Epithelial cell of proximal tubule (primary cell): ENCODE measurements at places on chromosomes 12 and 14. TPM values are rescaled to one million over a fixed set of nuclear protein-coding genes. Genes with fewer than 3 reads are reported as not detected.
A peak's percentile ranks its signal among the peaks of the same experiment; 100 is the strongest.

DNA sequence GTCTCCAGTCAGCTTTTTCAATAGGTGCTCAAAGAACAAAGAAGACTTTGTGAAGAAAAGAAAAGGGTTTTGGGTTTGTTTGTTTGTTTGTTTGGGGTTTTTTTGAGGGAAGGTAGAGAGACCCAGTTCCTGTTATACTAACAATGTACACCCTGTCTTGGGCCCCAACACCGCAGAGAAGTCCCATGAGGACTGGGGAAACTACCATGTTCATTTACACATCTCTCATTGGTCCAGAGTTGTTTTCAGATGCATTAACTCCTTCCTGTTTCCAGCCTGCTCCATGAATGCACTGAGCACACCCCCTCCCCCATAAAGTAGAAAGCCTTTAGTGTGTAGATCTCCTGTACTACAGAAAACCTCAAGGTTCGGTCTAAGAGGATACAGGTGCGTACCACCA is 51.1 kb upstream of the SLC8A3 start:
- no peak for DNase-seq

The PMCH gene
- total RNA-seq = not detected in 2 replicates

- DNase-seq = no peak
These were observed 56.8 kb downstream of the GNG2 start for GRCh38 chr14:51917193-51917592.

The ARHGAP5 gene
- total RNA-seq = 26.4 and 45.7 TPM in 2 replicates

DNA sequence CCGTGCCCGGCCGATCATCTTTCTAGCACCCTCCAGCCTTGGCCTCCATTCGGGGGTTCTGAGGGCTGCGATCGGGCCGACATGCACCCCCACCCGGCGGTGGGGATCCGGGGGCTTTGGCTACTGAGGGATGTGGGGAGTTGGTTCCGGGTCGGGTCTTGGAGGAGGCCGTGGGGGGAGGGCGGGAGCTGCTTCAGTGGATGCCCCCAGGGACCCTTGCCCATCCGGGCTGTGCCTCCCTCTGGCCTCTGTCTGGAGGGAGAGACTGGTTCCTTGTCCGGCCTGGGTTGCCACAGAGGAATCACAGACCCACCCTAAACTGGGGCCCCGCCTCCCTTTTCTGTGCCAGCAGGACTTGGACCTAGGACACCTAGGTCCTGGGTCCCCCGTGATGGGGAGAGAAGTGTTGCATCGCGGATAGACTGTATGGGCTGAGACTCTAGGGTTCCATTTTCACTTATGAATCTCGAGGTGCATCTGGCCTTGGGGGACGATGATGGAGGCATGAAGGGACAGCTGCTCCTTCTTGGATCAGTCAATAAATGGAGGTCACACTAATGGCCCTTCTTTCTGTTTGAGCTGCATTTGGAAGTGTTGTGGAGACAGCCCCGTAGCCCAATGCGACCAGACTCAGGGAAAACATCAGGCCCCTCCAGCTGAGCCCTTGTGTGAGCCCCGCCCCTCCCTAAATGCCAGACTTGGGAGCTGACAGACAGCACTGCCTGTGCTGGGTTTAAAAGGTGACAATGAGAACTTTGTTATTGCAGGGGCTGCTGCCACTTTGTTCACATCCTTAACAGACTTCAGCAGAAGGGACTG is 577 bp downstream of the DTX3 start:
- DNase-seq = no peak

The TCL1B gene
- total RNA-seq = not detected in 2 replicates

- no peak for DNase-seq
These were observed 4.5 kb upstream of the NYNRIN start for GRCh38 chr14:24394275-24394674.

DNA sequence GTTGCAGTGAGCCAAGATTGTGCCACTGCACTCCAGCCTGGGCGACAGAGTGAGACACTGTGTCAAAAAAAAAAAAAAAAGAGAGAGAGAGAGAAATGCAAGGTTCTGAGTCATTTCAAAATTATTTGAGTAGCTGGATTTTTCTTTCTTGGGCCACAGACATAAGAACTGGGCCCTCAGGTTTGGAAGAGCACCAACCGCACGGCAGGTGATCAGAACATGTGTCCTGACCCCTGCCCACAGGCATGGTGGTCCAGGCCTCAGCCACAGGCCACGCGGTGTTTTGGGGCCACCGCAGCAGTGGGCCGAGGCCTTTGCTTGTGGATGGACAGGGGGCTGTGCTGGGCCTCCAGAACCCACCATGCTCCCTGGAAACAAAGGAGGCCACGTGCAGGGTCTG is 126.7 kb downstream of the CALM1 start:
- no peak for DNase-seq

- peak; percentile 27 for DNase-seq
These were observed 682 bp downstream of the KIAA0586 start for GRCh38 chr14:58428118-58428683.

DNA sequence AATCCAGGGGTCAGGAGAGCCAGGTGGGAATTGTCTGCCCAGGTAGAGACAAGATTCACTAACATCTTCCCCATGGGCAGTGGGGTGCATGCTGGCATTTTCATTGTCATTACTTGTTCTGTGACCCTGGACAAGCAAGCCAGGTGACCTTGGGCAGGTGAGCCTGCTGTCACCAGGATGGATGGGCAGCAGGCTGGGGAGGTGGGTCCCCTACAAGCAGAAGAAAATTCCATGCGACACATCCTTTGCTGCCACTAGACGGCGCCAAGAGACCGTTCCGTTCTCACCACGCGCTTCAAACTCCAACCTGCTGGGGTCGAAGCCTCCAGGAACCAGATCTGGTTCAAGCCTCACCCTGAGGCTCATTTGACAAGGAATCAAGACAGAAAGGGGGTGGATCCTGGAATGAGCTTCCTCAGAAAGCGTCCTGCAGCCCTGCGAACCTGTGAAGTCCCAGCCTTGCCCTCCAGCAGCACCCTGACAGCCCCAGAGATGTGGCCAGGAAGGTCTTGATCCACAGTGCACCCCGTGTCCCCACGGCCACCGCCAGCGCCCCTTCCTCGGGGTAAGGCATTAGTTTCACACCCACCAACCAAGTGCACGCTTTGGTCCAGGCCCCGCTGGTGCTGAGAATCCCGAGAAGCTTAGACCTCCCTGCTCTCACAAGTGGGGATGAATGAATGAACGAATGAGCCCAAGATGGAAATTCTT is 3.2 kb upstream of the DYNC1H1 start:
- DNase-seq = no peak

DNA sequence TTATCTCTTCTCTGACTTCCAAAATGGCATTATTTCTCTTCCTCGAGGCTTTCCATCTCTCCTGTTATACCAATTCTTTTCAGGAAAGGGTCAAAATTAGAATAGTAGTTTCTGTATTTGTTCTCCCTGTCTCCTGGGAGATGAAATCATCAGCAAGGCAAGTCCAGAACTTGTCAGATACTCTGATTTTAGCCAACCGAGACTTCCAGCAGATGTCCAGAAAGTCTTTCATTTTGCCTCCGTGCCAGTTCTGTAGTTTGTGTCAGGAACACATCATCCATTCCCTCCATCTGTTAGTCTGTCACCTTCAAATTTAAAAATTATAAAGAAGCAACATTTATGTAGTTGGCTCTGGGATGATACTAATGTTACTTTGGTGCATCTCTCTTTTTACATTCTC is 275.7 kb downstream of the CCDC59 start:
- no peak for DNase-seq

- DNase-seq = no peak
These were observed 119.0 kb upstream of the SLC38A4 start for GRCh38 chr12:46944771-46945170.

DNA sequence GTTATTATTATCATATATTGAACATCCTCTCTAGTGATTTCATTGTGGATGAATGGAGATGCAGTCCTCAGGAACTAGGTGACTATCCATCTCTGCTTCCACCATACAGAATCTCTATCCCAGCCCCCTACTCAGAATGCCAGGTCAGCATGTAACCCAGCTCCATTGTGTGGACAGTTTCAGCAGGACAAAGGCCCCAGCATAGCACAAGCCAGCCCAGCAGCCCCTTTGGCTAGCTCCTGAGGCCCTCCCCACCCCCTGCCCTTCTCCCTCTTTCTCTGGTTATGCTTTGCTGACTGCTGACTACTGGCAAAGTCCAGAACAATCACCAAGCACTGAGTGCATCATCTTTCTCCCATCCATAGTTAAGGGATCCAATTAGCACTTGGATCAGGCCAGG is 5.8 kb upstream of the SPRYD4 start:
- no peak for DNase-seq

The GPR135 gene
- 0.87 and 1.3 TPM in 2 replicates for total RNA-seq

The MORN3 gene
- 0.81 TPM in 1 of 2 replicates, not detected in the other for total RNA-seq

The RILPL1 gene
- 9.5 and 21.2 TPM in 2 replicates for total RNA-seq

DNA sequence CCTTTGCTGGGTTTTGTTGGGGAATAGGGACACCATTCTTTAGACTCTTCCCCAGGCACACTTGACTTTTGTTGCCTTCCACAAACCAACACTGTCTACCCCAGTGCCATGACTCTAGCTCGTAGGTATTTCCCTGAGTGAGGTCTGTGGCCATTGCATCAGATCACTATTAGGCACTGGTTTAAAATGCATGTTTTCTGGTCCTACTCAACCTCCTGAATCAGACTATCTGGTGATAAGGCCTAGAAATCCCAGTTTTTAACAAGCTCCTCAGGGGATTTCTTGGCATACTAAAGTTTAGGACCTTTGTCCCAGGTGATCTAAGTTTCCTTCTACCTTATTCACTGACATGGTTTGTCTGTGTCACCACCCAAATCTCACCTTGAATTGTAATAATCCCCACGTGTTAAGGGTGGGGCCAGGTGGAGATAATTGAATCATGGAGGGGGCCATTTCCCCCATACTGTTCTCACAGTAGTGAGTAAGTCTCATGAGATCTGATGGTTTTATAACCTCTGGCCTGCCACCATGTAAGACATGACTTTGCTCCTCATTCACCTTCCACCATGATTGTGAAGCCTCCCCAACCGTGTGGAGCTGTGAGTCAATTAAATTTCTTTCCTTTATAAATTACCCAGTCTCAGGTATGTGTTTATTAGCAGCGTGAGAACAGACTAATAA is 87.8 kb upstream of the PSMC1 start:
- no peak for DNase-seq

- no peak for DNase-seq
These were observed 23.6 kb upstream of the PGF start for GRCh38 chr14:74979029-74979428.

- no peak for DNase-seq
These were observed 11.4 kb upstream of the NOPCHAP1 start for GRCh38 chr12:104974626-104975290.

DNA sequence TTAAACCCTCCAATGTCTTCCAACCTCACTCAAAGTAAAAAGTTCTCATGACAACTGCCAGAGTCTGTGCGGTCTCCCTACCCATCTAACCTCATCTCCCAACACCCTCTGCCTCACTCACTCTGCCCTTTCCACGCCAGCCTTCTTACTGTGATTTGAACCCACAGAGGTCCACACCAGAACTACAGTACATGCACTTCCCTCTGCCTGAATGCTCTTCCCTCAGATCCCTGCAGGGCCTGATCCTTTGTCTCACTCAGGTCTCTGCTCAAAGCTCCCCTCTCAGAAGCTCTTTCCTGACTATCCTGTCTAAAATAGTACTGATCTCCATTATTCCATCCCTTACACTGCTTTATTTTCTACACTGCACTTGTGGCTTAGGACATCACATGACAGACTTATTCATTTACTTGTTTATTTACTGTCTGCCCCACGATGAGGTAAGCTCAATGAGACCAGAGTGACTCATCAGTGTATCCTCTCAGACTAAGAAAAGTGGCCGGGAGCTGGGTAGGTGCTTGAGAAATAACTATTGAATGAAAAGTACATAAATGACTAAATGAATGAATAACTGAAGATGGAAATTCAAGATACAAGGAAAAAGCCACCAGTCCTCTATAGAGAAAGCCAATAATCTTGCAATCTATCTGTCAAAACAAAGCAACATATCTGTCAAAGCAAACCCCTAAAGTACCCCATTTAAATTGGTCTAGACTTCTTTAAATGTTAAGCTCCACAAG is 17.1 kb downstream of the POMT2 start:
- DNase-seq = peak; percentile 94

DNA sequence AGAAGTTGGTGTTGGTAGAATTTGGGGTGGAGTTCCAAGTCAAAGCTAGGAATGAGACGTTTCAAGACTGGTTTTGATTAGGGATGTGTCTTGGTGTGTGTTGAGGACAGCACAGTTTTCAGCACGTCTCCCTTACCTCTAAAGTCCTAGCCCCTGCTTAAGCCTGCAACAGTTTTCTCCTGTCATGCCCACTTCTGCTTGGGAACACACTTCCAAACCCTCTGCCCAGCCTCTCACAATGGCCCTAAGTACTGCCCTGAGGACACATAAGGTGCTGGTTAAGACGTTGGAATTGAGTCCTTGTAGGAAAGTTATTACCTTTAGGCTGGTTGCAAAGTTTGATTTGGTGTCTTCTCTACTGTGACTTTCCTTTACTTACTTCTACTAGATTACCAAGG is 710 bp upstream of the BMAL2 start:
- no peak for DNase-seq

The HHIPL1 gene
- 0.87 and 4.9 TPM in 2 replicates for total RNA-seq

DNA sequence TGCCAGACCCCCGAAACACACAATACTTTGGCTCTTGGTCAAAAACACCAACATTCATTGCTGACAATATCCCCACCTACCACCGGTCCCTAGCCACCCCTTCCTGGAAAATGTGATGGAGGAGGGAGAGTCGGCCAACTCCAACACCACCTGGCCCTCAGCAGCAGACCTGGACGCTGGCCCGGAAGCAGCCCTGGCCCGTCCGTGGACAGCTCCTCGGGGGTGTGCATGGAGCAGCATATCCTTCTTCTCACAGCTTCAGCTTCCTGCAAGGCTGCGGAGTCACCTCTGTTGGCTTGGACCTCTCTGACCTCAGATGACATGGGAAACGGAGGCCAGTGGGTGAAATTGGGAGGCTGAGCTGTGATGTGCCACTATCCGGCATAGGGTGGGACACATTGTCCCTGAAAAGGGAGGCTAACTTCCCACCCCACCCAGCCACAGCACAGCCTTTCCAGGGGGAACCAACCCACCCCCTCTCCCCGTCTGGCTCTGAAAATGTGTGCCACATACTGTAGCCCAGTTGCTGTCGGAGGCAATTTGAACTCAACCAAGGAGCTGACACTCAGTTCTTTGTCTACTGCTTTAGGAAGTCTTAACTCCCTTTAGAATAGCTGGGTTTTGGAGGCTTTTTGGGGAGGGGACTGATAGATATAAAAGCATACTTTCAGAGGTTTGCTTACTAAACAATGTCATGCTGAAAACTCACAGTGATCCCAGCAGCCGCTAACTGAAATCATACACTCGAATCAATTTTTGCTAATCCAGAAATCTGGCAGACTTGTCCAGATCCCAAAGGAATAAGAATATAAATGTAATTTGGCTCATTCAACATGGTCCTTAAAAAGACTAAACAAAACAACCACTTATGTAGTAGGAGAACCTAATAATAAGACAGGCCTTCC is 43.1 kb upstream of the LTA4H start:
- no peak for DNase-seq
